Non-pigmented ciliary epithelial cell (primary cell): ENCODE measurements at places on chromosomes 11 and 22.

DNA sequence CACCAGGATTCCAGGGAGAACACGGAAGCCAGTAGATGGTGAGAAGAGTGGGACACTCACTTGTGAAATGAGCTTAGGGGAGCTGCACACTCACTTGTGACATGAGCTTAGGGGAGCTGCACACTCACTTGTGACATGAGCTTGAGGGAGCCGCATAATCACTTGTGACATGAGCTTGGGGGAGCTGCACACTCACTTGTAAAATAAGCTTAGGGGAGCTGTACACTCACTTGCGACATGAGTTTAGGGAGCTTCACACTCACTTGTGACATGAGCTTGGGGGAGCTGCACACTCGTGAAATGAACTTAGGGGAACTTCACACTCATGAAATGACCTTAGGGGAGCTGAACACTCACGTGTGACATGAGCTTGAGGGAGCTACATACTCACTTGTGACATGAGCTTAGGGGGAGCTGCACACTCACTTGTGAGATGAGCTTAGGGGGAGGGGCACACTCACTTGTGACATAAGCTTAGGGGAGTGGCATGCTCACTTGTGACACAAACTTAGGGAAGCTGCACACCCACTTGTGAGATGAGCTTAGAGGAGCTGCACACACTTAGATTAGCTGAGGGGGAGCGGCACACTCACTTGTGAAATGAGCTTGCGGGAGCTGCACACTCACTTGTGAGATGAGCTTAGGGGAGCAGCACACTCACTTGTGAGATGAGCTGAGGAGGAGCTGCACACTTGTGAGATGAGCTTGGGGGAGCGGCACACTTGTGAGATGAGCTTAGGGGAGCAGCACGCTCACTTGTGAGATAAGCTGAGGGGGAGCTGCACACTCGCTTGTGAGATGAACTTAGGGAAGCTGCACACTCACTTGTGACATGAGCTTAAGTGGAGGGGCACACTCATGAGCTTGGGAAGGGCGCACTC, 59.0 kb downstream of the NCAPD3 start:
- DNase-seq, result no peak

DNA sequence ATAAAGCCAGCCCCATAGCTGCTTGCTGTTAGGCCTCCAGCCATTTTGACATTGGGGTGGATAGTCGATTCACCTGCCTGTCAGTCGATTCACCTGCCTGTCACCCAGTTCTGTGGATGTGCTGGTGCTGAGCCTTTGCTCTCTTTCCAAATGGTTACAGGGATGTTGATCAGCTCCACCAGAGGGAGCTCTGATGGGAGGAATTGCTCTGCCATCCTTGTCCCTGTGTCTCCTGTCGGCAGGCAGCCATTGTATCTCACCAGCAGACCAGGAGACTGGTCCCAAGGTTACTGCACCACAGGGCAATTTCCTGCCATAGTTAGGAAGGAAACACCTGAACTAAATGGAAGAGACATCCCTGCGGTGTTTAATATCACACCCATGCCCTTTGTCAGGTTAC, 6.1 kb downstream of the MPEG1 start:
- DNase-seq, result no peak

- DNase-seq, result no peak
These were observed 6.6 kb upstream of the MS4A12 start for GRCh38 chr11:60485987-60486386.

DNA sequence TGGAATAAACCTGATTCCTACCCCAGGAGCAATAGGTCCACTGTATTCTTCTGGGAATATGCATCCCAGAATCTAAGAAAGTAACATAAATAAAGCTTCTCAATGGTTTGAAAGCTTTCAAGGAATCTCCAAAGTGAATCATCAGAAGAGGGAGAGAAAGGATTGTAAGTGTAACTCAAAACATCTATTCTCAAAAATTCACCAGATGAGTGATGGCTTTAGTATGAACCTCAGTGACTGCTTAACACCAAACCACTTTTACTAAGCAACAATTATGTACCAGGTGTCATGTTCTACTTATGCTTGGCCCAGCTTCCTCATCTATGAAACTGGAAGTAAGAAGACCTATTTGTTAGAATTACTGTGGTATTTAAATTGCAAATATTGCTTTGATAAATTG, 7.4 kb downstream of the RAB38 start:
- DNase-seq, result no peak
